Putamen (tissue), 1 donor: ENCODE measurements at places on chromosomes 1 and 21.

GRCh38 chr1:15605398-15606383 lies 11.6 kb upstream of the DDI2 start:
- DNase-seq, result no peak

DNA sequence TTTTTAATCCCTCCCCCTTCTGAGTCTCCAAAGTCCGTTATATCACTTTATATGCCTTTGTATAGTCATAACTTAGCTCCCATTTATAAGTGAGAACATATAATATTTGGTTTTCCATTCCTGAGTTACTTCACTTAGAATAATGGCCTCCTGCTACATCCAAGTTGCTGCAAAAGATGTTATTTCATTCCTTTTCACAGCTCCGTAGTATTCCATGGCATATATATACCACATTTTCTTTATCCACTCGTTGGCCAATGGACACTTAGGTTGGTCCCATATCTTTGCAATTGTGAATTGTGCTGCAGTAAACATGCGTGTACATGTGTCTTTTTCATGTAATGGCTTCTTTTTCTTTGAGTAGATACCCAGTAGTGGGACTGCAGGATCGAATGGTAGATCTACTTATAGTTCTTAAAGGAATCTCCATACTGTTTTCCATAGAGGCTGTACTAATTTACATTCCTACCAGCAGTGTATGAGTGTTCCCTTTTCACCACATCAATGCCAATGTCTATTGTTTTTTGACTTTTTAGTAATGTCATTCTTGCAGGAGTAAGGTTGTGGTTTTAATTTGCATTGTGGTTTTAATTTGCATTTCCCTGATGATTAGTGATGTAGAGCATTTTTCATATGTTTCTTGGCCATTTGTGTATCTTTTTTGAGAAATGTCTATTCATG lies 12.3 kb downstream of the MAN1C1 start:
- no peak for DNase-seq

DNA sequence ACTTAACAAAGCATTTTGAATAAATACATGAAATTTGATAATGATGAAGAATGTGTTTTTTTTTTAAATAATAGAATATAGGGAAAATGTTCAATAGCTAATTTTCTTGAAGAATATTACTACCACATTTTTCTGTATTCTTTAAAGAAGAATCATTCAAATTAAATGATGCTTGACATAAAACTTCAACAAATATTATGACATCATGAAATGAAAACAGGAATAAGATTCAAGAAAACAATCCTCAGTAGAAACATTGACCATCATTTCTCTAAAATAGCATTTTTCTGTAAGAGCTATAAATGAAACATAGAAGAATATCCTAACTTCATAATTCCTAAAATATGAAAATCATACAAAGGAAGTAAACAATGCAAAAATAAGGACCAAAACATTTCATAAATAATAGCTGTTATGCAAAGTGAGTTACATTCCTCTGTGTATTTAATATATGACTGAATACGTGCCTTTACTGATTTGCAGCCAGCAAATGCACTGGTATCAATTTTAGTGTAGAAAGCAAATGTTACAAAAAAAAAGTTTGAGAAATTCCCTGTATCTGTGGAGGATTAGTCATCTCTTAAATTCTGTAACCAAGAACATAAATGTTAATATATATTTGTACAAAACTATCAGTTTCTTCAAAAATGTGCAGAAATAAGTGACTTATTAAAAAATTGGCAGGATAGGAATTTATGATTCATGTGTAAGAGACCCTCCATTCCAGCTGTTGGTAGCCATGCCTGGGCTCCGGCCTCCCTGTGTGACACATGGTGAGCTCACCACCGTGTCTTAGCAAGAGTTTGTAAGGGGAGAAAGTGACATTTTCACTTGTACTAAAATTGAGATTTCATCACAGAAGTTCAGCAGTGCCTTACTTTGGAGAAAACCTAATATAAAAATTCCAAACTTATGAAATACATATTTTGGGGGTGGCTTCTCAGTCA lies 15.0 kb upstream of the PTPN14 start:
- DNase-seq, result no peak

- no peak for DNase-seq
Observed at GRCh38 chr21:46157987-46158451, 2.6 kb upstream of the FTCD start.

GRCh38 chr1:227035316-227035715 lies 95.2 kb downstream of the COQ8A start:
- DNase-seq, result no peak

- DNase-seq, result no peak
Observed at GRCh38 chr1:162629077-162629627, 3.1 kb upstream of the DDR2 start.

- DNase-seq, result no peak
Observed at GRCh38 chr1:226708342-226708780, 30.7 kb downstream of the ITPKB start.

- DNase-seq, result no peak
Observed at GRCh38 chr1:227958617-227959324, 11.0 kb upstream of the WNT9A start.

GRCh38 chr1:69077633-69078032 lies 490.1 kb upstream of the LRRC7 start:
- no peak for DNase-seq

DNA sequence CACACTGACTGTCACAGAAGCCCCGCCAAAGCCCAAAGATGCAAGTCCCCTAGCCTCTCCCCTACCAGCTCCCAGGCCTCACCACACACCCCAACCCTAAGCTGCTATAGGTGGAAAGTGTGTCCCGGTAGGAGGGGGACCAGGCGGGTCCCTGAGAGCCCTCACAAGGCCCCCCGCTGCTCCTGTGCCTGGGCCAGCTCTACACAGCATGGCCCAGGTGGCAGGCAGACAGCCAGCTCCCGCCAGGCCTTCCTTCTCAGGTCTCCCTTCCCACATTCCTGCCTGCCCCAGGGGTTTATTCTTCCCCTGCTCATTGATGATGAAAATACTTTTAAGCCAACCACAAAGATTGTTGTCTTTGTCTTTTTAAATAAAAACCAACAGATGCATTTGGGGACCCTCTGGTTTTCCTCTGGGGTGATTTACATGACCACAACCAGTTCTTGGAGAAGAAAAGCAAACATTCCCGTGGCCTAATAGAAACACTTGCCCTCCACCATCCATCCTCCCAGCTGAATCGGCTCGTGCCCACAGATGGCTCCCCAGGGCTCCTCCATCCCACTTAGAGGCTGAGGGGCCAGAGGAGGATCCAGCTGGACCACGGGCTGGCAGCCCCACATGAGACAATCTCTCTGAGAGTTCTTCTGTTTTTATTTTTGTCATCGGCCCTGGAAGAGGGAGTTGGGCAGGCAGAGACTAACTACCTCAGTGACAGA lies 93.1 kb downstream of the DMRTB1 start:
- no peak for DNase-seq

- DNase-seq, result no peak
Observed at GRCh38 chr1:205794011-205794730, 18.8 kb downstream of the SLC41A1 start.

DNA sequence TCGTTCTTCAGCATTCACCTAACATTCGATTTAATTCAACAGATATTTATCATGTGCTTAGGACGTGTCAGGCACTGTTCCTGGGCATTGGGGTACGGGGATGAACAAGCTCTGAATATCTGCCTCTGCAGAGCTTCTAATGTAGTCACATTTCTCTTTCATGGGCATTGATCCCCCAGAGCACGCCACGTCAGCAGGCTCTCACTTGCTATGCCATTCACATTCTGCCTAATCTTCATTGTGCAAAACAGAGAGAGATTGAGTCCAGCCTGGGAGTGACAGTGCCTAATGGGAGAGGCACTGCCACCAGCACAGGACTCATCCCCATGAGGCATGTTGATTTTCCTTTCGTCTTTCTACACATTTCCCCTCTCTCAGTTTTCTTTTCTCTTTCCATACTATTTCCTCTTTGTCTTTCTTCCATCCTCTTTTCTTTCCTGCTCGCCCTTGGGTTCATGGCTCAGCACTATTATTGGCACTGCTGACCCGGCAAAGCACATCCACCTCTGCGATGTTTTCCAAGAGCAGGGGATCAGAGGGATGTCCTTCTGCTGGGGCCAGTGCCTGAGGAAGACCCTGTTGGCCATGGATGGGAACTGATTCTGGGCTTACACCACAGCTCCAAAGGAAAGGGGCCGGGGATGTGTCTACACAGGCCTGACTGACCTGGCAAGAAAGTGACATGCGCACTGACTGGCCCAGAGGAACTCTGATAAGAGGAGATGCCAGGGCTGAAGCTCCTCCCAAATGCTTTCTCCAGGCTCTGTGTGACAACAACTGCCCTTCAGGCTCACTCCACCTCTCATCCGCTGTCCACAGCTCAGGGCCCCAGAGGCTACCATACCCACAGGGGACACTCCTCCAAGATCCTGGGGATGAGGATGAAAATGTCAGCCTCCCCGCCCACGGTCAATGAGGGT lies 195.9 kb downstream of the TOMM20 start:
- DNase-seq, result no peak

DNA sequence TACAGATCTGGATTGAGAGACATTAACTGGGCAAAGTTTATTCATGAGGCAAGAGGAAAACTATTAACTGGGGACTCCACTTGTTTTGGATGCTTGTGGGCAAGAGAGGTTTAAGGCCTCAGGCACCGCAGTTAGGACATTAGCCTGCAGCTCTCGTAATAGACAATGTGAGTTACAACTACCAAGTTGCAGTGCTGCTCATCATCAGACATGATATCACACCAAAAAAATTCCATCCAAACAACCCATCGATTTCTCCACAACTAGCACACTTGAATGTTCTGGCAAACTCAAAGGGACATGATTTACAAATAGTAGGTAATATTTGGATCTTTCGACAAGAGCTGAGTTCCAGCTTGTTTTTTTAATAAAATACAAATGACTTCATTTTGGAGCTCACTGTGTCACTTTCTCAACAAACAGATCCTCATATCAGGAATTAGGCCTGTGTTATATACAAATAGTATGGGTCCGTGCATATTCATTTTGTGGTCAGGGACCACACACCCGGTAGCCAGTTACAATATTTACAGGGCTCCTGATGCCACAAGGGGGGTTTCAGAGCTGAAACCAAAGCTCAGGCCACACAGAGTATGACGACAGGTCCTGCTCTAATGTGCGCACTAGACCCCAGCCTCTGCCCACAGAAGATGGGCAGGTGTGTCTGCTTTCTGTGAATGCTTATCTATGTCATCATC lies 128.0 kb downstream of the TGFBR3 start:
- DNase-seq, result no peak

- no peak for DNase-seq
Observed at GRCh38 chr1:36031441-36031840, 52.5 kb upstream of the TEKT2 start.

DNA sequence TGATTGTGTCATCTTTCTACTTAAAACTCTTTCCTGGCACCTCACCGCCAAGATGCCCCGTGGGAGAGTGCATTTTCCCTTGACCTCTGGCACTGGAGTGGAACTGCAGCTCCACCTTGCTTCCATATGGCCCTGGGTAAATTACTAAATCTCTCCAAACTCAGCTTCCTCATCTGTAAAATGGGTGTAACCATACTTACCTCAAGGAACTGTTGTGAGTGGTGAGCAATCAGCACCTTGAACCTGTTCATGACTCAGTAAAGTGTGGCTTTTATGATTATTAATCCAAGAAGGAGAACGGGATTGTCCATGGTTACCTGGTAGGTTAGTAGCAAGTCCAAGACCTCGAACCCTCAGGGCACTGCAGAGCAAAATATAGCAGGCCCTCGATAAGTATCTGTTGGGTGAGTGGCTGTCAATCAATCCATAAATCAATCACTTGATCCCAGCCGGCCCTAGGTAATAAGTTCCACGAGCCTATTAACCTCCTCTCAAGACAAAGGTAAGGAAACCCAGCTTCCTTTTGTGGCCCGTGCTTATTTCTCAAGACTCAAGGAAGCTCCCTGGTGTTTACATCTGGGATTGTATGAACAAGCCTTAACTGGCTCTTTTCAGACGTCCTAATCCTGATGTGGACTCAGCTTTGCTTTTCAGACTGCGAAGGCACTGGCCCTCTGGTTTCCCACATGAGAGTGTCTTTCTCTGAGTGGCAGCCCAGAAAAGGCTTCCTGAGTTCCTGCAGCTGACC lies 114.0 kb upstream of the GJB5 start:
- DNase-seq, result no peak

DNA sequence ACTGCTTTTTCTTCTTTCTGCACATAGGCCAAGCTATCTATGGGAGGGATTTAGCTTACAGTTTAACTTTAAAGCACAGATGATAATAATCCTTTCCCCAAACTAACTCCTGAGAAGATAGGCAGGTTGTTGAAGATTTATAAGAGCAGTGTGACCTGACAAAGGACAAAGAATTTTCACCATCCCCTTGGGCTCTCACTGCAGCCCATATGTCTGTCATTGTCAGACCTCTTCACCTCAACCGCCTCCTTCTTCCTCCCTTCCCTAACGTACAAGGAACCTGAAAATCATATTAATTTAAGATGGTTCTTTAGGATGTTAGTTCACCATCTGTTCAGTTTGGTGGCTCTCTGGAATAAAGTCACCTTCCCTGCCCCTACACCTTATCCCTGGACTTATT lies 5.0 kb downstream of the RNU1-2 start:
- DNase-seq, result no peak
